Activated naive CD8-positive, alpha-beta T cell treated with anti-CD3 and anti-CD28 coated beads, Interleukin-2, amount 50 U/mL, for 16 hours (primary cell): ENCODE measurements at places on chromosomes 3 and 15.

- DNase-seq: no peak
Measured at GRCh38 chr3:14439501-14440167, 37.2 kb downstream of the SLC6A6 start.

- no peak for DNase-seq
Measured at GRCh38 chr3:127816783-127817405, 5.4 kb downstream of the MGLL start.

DNA sequence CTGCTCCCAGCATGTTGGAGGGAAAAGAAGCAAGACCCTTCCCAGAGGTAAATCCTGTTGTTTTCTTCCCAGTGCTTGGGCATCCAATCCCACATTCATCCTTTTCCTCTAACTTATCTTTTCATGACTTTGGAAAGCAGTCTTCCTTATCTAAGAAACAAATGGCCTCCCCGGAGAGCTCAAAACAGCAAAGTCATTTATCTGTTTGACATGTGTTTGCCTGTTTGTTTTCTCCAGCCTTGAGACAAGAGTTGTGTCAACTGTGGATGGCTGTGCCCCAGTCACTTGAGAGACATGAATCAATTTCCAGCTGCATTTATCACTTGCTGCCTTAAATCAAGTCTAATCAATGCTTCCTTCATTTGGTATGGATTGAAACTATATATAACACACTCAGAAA is 103.9 kb downstream of the SHQ1 start:
- no peak for DNase-seq

DNA sequence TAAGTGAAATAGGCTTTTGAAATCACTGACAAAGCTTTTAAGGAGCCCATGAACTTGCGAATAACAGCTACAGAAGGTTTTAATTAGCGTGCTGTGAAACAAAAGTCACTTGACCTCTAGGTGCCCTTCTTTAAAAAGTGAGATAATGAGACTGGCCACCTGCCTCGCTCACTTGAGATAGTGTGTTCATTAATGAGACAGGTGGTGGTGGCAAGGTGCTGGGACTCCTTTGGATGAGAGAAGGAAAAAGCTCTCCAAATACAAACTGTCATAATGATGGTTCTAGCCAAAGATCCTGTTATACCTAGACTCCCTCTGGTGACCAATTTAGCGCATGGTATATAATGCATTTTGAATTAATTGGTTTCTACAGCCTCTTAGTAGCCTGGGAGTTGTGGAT is 22.7 kb upstream of the IREB2 start:
- no peak for DNase-seq

- no peak for DNase-seq
Measured at GRCh38 chr15:49989498-49989897, 129.5 kb downstream of the ATP8B4 start.

DNA sequence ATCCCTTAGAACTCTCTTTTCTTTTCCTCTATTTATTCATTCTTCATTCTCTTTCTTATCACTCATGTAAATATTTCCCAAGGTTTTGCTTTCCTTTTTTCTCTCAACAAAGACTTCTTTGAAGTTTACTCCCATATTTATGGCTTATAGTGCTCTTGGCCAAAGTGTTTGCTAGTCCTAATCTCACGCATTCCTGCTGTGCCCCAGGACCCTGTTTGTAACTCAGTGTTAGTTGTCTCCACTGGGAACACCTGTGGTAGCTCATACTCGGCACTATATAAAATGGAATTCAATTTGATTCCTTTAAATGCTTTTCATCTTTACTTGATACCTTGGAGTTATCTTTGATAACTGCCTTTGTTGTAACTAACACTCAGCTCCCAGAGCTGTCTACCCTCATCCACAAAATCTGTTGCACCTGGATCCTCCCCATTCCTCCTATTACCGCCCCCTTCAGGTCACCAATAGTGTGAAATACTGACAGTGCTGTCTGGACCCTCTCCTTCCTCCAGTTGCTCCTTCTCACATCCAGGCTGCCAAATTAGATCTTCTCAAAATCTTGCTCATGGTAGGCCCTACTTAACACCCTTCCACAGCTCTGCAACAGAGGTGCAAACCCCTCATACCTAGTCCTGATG is 76.8 kb downstream of the TIGIT start:
- no peak for DNase-seq

DNA sequence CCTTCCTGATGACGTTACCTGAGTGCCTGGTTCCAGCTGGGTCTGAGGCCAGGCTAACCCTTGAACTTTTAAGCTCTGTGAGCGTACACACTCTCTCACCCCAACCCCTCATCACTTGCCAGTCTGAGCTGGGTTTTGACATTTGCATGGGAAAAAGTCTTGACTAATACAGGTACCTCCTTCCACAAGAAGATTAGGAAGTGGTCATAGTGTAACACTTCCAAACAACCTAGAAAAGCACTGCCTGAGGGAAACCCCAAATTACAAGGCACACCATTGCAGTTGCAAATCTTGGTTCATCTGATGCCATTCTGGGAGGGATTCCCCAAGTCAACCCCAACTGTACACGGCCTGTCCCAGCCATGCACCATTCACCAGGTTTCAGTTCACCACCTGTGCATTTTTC is 499.8 kb downstream of the FOXP1 start:
- DNase-seq: no peak

DNA sequence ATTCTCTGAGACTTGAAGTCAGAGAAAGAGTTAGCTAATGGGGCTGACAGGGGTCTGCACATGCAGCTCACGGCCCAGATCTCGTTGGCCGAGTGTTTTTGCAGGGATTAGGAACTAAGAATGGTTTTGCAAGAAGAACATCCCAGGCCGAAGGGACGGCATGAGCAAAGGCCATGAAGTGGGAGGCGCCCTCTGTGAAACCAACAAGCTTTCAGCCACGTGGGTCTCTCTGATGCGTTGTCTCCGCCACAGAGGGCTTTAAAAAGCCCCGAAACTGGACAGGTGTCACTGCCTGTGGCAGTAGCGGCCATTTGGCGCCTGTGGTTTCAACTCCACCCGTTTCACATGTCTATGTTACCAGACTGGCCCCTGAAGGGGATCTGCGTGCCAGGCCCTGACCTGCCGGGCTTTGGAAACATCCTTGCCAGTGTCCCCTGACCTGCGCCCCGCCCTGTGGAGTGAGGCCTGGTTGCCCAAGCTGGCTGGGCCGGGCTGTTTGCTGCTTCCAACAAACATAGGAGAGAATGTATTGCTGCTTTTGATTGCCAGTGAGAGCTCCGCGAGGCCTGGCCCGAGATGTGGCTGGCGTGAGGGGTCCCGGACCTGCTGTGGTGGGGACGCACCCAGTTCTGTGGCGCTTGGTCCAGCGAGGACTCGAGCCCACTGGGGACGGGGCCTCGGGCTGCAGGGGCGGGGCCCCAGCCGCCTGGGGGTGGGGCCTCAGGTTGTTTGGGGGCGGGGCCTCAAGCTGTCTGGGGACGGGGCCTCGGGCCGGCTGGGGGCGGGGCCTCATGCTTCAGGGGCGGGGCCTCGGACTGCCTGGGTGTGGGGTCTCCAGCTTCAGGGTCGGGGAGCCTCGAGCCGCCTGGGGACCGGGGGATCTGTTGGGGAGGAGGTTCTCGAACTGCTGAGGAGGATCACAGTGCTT is 30.4 kb downstream of the GOLGA6L2 start:
- DNase-seq: no peak

GRCh38 chr3:151320131-151320530 is 3.5 kb upstream of the GPR87 start:
- no peak for DNase-seq

DNA sequence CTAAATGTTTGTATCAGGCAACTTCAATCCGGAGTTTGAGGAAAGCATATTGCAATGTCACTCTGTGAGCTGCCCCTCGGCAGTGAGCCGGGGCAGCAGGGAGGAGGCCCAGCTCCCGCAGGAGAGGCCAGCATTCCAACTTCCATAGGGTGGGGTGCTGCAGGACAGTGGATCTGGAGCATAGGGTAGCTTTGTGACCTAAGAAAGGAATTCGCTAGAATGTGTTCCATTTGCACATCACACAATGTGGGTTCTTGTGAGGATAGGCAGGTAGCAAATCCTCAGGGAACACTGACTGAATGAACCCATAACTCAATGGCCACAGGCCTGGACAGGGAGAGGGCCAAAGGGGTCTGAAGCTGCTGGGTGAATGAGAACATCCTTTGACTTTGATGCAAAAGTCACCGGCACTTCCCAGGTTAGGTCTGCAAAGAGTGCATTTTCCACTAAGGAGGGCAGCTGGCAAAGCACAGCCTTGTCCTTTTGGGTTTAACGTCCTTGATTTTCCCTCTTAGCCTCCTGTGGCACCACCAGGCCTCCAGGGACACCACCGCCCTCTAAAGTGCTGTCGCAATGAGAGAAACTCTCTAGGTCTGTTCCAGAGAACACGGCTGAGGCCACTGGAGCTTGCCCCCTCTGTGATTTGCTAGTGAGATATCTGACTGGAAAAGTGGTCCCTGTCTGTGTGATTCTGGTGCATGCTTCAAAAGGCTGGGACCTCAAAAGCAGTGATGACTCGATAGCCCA is 36.2 kb downstream of the GABRB3 start:
- no peak for DNase-seq

- no peak for DNase-seq
Measured at GRCh38 chr3:141337523-141337854, 30.8 kb upstream of the ZBTB38 start.

DNA sequence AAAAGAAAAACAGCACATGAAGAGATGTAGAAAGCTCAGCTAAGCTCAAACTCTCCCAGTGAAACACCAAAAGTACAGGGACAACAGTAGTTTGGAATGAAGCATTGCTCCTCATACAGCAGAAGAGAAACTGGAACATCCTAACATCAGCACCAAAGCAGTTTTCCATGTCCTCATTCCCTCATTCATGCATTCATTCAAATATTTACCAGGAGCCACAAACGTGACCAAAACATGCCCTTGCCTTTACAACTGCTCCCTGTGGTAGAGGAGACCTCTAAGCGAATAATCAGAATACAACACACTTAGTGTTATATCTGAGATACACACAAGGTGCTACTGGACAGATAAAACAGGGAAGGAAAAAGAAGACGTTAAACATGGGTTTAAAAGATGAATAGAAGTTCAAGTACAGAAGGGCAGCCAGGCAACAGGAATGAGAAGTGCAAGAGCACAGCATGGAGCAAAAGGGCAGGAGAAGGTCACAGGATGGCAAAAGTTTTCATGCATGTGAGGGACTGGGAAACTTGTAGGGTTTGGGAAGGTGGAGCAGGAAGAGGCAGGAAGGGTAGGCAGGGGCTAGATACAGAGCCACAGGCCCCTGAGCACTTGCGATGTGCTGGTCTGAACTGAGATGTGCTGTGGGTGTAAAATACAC is 58.5 kb upstream of the LMCD1 start:
- DNase-seq: no peak

DNA sequence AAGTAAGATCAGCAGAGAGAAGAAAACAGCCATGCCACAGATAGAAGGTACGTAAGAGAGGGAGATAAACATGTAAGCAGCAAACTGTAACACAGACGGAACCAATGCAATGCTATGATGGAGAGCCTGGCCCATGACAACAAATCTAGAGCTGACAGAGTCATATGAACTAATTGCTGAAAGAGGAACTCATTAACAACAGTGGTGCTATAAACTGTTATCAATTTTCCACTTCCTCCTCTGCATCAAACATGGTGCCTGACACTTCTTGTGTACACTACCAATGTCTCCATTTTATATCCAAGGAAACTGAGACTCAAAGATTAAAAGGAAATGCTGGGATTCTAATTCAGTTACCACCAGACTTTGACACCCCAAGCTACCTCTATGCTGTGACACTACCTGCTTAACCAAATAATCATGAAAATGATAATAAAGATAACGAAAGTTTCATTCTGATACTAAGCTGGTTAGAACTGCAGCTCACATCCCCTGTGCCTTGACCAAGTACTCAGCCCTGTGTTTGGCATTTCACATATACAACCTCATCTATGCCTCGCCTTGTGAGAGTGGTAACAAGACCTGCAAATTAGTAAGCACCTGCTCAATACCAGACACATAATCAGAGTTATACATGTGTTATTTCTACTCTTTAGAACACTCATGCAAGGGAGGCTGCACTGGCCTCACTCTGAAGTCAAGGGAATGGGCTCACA is 79.3 kb downstream of the ANO10 start:
- no peak for DNase-seq

DNA sequence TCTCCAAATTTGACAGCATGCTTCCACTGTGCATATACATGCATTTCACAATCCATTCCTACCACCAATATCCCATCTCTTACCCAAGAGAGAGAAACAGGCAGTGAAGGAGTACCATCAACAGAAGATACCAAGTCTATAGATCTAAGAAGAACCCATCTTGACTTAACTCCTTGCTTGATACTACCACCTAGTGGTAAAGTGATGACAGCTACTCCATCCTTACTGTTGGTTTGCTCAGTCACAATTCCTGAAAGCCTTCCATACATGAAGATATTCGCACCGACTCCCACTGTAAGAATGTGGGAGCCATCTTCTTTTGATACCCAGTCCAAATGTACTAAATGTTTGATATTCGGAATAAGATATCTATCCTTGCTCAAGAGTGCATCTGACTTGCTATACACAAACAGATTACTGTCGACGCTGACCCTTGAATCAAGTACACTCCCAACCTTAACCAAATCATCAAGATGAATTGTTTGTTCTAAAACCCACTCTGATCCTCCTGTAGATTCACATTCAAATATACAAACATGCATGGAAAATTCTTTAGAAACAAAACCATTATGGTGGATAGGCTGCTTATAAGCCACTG is 123.1 kb downstream of the DMXL2 start:
- DNase-seq: no peak

GRCh38 chr3:20852712-20853111 is 666.7 kb upstream of the SGO1 start:
- no peak for DNase-seq

GRCh38 chr3:87780811-87781210 is 278.0 kb downstream of the CGGBP1 start:
- DNase-seq: no peak

GRCh38 chr3:119700920-119701734 is 1.7 kb upstream of the CFAP91 start:
- no peak for DNase-seq

DNA sequence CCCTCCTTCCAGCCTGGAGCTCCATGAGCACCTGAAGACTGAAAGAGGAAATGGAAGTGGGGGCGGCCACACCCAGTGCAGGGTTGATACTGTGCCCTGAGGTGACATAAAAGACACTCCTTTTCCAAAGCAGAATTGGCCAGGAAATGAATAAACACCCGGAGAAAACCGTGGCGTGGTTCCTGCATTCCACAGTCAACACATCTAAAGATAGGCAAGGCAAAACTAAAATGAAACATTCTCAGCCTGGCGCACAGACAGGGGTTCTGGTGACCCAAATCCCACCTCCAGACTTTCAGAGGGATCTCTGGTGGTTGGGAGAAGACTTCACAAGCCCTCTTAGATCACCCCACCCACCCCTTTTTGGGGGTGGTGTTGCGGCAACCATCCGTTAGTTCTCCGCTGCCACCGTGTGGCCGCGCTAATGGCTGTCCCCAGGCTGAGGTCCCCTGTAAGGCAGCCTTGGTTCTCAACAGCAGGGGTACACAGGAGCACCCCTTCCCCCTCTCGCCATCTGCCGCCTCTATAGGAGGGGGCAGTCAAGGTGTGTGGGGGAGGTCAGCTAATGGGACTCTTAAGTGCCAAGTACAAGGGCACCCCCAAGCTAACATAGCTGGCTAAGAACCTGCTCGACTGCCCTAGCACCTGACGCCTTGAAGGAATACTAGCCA is 2.5 kb upstream of the MST1R start:
- DNase-seq: no peak

- no peak for DNase-seq
Measured at GRCh38 chr3:181075098-181075497, 85.6 kb upstream of the DNAJC19 start.

- DNase-seq: no peak
Measured at GRCh38 chr15:81296186-81296585, 27.8 kb downstream of the STARD5 start.

- DNase-seq: no peak
Measured at GRCh38 chr3:111676211-111677006, 81.3 kb upstream of the ZBED2 start.

- DNase-seq: no peak
Measured at GRCh38 chr3:4807381-4808280, 171.6 kb upstream of the BHLHE40 start.
